ENCODE measurements at places on chromosomes 3 and 15. TPM values are rescaled to one million over a fixed set of nuclear protein-coding genes. Genes with fewer than 3 reads are reported as not detected.

The ISLR gene
- 0.25 TPM for polyA plus RNA-seq

The C3orf52 gene
- polyA plus RNA-seq: 7.0 TPM

The KBTBD12 gene
- not detected for polyA plus RNA-seq

The VILL gene
- polyA plus RNA-seq: 0.05 TPM

The TERC gene
- polyA plus RNA-seq: not detected

The ZSCAN29 gene
- 12.7 TPM for polyA plus RNA-seq

The SH2D7 gene
- polyA plus RNA-seq: not detected

The ZNF80 gene
- polyA plus RNA-seq: not detected

The EPHA3 gene
- polyA plus RNA-seq: not detected

The CAND2 gene
- polyA plus RNA-seq: 0.84 TPM

The AP3B2 gene
- polyA plus RNA-seq: 0.46 TPM

The PIGX gene
- 22.3 TPM for polyA plus RNA-seq

The WHAMM gene
- polyA plus RNA-seq: 5.9 TPM

The SIAH2 gene
- 11.4 TPM for polyA plus RNA-seq

The CFAP92 gene
- not detected for polyA plus RNA-seq

The FMN1 gene
- polyA plus RNA-seq: 0.45 TPM

The SRGAP3 gene
- polyA plus RNA-seq: 1.4 TPM

The ADAMTS17 gene
- polyA plus RNA-seq: not detected

The IL16 gene
- 0.05 TPM for polyA plus RNA-seq

The COLQ gene
- 0.71 TPM for polyA plus RNA-seq

The HDGFL3 gene
- polyA plus RNA-seq: 47.4 TPM

The RUBCN gene
- polyA plus RNA-seq: 5.7 TPM

The RARRES1 gene
- polyA plus RNA-seq: 8.5 TPM

The ZNF660 gene
- not detected for polyA plus RNA-seq

The PP2D1 gene
- polyA plus RNA-seq: not detected

The GUCA1C gene
- not detected for polyA plus RNA-seq
